IgD-negative memory B cell (primary cell): ENCODE measurements at places on chromosomes 11 and 22. TPM values are rescaled to one million over a fixed set of nuclear protein-coding genes. Genes with fewer than 3 reads are reported as not detected.

Gene AMBRA1
- polyA plus RNA-seq: 9.1 TPM

Gene OOSP4B
- not detected for polyA plus RNA-seq

Gene FIBIN
- polyA plus RNA-seq: not detected

Gene SLC22A25
- polyA plus RNA-seq: not detected

Gene VEGFB
- polyA plus RNA-seq: 34.8 TPM

Gene CRYBA4
- polyA plus RNA-seq: not detected

Gene PLAAT5
- not detected for polyA plus RNA-seq
